Gastrocnemius medialis (tissue), 4 donors: ENCODE measurements at places on chromosomes 3 and 15. TPM values are rescaled to one million over a fixed set of nuclear protein-coding genes. Genes with fewer than 3 reads are reported as not detected.

- DNase-seq = no peak
Measured at GRCh38 chr3:61199843-61200242, 51.4 kb downstream of the FHIT start.

DNA sequence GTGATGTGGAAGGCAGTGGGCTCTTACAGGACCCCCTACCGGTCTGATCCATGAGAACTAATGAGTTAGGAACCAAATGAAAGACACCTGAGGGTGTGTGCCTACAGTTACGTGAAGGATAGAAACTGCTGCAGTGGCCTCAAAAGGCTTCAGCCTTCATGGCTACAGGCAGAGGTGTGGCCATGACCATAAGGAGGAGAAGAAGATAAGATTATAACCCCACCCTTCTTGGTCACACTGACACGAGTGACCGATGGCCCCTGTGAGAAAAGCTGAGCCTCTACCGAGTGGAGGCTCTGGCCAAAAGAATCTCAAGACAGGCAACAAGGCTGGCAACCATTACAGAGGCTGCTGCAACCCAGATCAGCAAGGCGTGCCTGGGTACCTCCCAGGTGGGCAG, 6.3 kb downstream of the RFT1 start:
- DNase-seq = no peak

GRCh38 chr3:196688349-196688748, 23.7 kb downstream of the CEP19 start:
- peak; percentile 42 for DNase-seq

- DNase-seq = no peak
Measured at GRCh38 chr15:100114571-100114970, 227.2 kb downstream of the ADAMTS17 start.

DNA sequence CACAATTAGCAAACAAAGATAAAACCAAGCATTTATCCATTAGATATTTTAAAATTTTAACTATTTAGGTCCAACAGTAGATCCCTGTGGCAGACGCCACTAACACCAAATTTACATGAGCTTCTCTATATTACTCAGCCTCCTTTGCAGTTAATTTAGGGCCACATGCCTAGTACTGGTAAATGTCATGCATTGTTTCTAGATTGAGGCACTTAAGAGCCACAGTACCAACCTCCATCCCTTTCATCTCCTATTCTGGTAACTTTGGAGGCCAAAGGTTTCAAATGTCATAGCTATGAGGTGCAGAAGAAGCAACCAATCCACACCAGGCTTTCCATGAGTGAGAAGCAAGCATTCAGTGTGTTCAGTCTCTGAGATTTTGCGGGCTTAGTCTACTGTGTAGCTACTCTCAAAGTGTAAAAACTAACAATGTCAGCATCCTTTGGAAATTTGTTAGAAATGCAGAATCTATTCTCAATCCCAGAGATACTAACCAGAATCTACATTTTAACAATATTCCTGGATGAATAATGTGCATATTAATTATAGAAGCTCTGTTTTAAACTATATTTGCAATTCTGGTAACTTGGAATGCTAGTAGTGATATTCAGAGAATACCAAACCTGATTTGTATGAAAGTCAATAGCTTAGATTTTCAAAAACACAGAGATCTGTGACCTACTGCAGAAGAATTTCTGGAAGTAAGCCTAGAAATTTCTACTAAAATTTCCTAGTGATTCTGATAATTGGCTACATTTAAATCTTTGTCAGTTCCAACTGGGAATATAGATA, 206.3 kb upstream of the CD96 start:
- DNase-seq = no peak

WDR93 gene
- total RNA-seq = not detected

DNAH12 gene
- 0.02 TPM for total RNA-seq

CFAP100 gene
- not detected for total RNA-seq
